ENCODE measurements at places on chromosomes 1 and 21.

GRCh38 chr21:45502006-45502345 is 40.3 kb downstream of the SLC19A1 start:
- DNase-seq: no peak

- no peak for DNase-seq
These were observed 35.9 kb downstream of the COL18A1 start for GRCh38 chr21:45440736-45441350.

DNA sequence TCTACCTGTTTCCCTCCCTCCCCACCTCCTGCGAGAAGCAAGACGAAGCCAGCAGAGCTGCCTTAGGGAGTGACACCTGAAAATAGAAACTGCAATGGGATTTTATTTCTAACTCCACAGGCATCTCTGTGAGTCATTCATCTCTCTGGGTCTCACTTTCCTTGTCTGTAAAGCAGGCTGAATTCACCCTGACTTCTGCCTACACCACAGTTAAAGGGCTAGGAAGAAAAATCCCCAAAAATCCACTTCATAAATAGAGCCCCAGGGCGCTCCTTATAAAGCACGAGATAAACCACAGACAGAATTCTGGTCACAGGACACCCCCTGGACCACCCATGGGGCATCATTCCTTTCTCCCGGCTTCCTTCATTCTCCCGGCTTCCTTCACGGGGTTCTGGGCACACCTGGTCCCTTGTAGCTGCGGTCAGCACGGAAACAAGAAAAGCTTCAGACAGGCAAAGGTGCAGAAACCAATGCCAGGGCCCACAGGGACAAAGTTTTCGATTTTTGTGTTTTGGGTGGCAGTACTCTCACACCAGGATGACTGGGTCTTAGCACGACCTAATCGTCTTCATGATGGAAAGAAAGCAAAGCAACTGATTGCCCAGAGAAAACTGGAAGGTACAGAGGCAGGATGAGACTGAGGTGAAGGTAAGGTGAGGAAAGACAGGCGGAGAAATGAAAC is 2.8 kb upstream of the H6PD start:
- no peak for DNase-seq

DNA sequence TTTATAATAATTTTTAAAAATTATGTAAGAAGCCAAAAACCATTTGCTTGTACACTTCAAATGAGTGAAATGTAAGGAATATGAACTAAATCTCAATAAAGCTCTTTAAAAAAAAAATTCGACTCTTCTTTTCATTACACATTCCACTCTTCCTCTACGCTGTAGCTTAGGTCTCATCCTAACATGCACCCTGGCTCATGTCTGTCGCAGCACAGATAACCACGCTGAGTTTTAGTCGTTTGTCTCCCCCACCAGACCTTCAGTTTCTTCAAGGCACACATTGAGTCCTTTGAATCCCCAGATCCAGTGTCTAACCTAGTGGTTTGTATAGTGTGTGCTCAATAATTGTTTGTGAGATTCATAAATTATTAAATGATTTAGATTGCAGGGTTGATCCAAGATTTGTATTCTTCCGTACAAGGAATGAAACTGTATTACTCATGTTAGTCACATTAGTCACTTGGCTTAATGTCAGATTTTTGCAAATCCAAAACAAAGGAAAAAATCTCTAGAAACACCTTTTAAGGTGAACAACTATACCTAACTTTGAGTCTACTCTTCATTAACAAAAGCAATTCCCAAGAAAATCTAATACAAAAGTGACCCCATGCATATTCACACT is 57.3 kb downstream of the SLC25A24 start:
- DNase-seq: no peak

DNA sequence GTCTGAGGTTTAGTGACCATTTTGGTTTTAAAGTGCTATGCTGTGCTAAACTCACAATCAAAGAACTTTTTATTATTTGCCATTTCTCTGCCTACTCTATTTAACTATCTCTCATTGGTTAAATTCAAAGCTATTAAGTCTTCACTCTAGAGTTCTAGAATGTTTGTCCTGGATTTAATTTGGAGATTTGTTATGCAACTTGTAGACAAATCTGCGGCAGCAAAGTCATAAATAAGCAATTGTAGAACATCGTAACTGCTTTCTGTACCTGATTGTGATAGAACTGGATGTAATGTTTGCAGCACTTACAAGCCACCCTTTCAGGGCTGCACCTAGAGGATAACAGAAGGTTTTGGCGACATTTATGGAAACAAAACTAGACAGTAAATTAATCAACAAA is 566.5 kb upstream of the ADGRL2 start:
- no peak for DNase-seq

DNA sequence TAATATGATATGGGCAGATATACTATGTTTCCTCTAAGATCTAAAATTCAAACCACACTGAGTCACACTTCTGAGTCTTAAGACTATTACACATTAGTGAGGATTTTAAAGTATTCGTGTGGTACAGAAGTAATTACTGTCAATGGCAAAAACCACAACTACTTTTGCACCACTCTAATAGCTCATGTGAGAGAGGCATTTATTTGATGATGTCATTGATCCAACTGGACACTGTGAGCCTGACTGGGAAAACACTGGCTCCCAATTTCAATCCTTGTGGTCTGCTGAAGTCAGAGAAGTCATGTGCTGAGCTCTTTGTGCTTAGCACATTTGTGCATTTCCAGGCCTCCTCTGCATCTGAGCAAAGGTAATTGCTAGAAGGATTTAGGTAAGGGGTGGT is 377.8 kb downstream of the USH2A start:
- no peak for DNase-seq

All from hepatic stellate cell (primary cell).